Activated T-cell treated with anti-CD3 and anti-CD28 coated beads for 4 hours (primary cell): ENCODE measurements at places on chromosomes 12 and 14.

DNA sequence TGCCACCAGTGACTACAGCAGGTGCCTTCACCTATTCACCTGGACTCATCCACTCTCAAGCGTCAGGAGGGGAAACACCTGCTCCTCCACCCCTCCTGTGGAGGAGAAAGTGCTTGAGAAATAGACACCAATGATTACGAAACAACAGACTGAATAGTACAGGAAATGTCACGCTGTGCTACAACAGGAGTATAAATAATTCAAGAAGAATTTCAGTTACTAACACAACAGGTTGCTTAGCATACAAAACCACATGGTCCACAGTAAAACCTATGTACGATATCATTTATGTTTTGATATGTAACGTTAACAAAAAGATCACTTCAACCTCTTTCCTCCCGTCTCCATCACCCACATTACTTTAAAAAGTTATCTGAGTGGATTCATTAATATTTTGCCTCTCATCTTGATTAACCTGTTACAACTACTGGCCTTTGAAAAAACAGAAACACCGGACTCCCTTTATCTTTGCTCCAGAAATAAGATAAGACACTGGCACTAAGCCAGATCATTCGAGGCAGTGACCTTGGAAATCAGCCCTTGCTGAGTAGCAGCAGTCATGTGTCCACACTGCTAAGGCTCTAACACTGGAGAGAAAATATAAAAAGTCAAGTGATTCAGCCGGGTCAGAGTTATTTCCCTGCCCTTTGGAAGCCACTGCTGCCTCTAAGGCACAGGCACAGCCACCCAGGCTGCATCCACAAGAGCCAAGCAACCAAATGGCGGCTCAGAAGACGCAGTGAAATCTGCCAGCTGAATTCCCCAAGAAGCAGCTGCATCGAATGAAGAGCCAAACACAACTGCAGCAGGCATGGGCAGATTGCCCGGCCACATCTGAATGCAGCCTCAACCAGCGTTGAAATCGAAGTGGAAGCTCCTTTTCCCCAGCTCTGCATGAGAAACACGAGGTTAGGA, 40.9 kb downstream of the NT5DC3 start:
- DNase-seq = no peak

DNA sequence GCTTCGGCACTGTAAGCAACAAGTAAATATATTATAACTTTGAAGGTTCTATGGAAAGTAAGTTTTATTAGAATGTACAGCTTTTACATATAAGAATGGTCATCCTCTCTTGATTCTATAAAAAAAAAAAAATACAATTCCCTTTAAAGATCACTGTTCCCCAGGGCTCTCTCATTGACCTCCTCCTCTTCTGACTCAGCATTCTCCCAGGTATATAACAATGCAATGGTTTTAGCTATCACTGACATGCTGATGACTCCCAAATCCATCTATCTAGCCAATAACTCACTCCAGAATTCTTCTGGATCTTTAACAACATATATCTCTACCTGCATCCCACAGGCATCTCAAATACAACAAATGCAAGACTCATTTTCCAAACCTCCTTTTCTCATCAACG, 62.7 kb downstream of the EEA1 start:
- no peak for DNase-seq

- DNase-seq = no peak
Observed at GRCh38 chr12:58645946-58646345, 274.4 kb downstream of the LRIG3 start.

DNA sequence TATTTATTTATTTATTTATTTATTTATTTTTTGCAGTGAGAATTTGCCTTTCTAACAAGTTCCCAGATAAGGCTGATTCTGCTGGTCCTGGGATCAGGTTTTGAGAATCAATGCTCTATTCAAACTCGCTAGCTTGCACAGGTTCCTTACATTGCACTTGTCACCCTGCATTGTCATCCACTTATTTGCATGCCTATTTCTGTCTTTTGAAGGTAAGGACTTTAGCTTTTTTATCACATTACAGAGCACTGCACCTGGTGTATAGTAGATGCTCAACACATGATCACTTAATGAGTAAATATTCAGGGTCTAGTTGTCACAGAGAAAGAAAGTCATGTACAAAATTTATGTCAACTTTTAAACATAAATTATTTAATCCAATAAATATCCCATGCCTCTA, 219.7 kb upstream of the BTG1 start:
- DNase-seq = no peak

GRCh38 chr12:104467346-104467837, 10.6 kb downstream of the CHST11 start:
- DNase-seq = no peak

DNA sequence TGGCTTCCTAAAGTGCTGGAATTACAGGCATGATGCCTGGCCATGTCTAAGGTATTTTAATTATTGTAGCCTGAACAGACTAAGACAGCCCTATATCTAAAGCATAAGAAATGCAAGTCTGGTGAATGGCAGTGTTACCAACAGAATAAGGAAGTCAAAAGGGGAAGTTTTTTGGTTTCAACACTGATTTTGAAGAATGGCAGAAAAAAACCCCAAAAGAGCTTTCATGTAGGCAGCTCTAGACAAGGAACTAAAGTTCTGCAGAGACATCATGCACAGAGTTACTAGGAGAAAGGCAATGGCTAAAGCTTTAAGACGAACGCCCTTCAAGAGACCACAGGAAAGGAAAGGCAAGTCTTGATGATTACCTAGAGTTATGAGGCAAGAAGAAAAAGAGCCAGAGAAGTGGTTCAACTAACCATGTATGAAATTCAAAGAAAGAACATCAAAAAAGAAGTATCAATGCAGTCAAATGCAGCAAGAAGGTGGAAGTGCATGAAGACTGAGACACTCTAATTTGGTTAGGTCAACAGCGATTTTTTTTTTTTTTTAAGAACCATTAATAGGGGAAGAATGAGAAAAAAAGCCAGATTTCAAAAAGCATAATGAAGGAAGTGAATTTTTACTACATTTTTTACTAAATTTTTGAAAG, 50.8 kb downstream of the RPS6KA5 start:
- no peak for DNase-seq

- no peak for DNase-seq
Observed at GRCh38 chr14:51145246-51145645, 50.3 kb upstream of the TRIM9 start.

- no peak for DNase-seq
Observed at GRCh38 chr12:28099871-28100270, 90.4 kb upstream of the CCDC91 start.

DNA sequence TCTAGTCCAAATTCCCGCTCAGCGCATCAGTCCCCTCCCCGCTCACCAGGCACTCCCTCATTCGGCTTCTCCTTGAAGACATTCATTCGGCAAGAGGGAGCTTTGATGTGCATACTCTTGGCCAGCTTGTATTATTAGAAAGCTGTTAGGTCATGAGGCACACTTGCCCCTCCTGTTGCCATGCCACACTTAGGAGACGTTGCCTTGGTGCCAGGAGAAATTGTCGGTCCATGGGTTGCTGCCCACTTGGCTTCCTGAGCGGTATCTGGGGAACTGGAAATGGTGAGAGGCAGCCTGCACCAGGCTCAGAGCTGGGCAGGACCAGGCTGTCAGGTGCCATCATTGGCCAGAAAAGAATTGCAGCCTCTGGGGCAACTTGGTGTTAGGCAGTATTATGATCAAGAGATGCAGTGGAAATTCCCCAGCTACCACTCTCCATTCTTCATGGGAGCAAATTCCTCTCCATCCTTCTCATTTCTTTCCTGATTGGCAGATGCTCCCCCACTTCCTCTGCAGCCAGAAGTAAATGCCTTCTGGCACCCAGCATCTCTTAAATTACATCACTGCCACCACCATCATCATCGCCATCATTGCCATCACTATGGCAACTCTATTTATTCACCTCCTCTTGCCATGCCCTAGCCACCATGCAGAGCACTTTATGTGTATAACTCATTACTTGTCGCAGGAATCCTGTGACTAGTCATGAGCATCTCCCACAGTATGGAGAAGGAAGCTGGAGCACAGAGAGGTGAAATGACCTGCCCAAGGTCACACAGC, 12.4 kb downstream of the CABP1 start:
- no peak for DNase-seq

DNA sequence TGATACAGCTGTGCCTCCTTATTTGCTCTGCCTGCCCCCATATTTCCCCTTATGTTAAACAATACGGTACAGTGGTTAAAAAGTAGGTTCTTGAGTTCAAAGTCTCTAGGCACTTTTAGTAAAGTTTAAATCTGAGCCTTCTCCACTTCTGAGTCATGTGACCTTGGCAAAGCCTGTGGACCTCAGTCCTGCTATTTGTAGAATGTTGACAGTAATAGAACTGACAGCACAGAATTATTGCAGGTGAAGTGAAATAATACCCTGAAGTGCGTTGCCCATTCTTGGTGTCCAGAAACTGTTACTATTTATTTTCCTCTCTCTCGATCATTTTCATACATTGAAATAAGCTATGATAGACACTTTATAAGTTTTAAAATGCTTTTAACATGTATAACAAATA, 499.7 kb downstream of the EGLN3 start:
- no peak for DNase-seq

DNA sequence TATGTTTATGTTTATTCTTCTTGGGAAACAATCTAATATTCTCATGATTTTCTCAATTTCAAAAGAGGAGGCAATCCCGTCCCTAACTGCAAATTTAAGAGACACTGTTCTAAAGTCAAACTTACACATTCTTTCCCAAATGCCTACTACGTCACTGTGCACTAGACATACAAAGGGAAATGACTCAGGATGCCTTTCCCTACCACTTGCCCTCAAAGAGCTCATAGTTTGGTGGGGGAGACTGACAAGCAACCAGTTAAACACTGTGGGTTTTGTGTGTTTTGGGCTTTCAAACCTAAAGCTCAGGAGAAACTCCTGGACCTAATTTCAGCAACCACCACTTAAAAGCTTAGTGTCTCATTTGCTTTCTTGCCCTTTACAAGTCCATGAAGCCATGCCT, 58.4 kb downstream of the ATP2B1 start:
- no peak for DNase-seq

DNA sequence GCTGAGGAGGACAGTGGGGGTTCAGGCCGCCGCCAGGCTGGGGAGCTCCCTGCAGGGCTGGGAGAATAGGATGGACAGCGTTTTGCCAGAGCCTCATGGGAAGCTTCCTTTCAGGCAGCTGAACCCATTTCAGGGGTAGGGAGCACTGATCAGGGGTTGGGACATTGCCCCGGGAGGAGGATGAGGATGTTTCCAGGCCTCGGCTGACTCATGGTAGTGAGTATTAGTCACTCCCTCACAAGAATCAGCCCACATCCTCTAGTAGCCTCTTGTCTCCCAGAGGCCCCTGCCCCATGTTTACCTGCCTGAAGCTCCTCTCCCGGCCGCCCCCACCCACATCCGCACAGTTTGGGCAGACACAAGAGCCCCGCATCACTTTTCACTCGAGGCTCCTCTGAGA, 89.8 kb downstream of the ZFP36L1 start:
- DNase-seq = no peak

- DNase-seq = no peak
Observed at GRCh38 chr14:25588751-25589150, 538.8 kb upstream of the STXBP6 start.

DNA sequence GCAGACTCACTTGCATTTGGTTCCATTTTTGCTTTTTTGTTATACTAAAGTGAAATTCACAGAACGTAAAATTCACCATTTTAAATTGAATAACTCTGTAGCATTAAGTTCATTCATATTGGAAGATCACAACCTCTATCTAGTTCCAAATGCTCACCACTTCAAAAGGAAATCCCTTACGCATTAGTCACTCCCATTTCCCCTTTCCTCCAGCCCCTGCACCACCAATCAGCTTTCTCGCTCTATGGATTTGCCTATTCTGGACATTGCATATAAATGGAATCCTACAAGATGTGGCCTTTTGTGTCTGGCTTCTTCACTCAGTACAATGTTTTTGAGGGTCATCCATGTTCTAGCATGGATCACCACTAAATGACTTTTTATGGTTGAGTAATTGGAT, 294.5 kb downstream of the KSR2 start:
- DNase-seq = no peak

DNA sequence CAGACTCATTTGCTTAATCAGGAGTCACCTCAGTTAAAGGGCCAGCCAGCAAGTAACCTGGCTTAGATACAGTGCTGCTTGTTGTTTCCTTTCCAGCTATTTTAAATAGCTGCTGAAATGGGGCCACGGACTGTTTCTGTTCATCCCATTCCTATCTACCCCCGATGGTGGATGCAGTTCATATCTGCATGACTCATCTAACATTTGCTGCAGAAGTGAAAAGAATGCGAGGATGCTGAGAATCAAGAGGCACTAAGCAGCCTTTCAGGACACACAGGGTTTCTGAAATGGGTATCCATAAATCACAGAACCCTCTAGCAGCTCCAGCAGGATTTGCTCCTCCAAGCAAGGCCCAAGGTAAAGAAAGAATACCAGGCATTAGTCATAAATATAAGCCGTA, 60.2 kb upstream of the RTRAF start:
- no peak for DNase-seq

DNA sequence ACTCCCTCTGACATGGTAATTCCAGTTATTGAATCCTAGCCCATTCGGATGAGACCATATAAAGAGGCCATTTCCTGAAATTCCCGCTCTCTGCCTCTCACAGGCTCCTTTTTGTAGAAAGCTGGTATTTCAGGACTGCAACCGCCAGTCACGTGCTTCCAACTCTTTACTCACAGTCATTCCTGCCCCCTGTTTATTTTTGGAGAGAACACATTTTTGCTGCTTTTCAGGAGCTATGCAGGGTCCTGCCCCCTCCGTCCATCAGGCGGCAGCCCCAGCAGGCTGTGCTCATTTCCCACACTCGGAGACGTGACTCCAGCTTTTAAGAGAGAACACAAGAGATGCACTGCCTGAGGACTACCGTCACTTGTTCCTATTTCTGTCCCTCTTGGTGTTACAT, 26.8 kb downstream of the IFT43 start:
- no peak for DNase-seq

DNA sequence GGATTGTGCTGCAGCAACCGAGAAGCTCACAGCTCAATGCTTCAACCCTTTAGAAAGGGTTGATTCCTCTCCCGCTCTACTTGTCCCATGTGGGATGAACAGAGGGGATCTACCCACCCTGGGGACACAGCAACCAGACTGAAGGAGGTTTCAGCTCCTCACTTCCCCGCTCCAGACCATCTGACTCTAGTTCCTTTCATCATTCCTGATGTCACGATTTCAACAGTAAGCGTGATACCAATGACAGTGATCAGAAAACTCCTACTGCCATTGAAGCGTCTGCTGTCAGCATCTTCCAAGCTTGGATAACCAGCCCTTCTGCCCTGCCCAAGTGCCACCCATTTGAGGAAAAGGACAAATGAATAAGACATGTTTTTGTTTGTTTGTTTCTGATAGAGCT, 14.3 kb downstream of the SERPINA1 start:
- no peak for DNase-seq

- no peak for DNase-seq
Observed at GRCh38 chr14:68363466-68363842, 429.4 kb downstream of the ZFP36L1 start.

DNA sequence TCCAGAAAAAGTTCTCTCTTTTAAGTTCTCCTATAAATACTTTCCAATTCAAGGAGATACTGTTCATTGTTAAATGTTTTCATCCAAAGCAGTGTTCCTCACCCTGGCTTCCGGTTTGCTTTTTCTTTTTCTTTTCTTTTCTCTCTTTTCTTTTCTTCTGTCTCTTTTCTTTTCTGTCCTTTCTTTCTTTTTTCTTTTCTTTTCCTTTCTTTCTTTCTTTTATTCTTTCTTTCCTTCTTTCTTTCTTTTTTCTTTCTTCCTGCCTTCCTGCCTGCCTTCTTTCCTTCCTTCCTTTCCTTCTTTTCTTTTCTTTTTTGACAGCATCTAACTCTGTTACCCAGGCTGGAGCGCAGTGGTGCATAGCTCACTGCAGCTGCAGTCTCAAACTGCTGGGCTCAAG, 75.8 kb downstream of the PPM1A start:
- no peak for DNase-seq

GRCh38 chr14:64787619-64788018, 83.4 kb downstream of the PLEKHG3 start:
- no peak for DNase-seq
